ENCODE measurements at places on chromosomes 1 and 21.

GRCh38 chr1:224387302-224387912 is 30.7 kb downstream of the CNIH4 start:
- DNase-seq, result no peak

DNA sequence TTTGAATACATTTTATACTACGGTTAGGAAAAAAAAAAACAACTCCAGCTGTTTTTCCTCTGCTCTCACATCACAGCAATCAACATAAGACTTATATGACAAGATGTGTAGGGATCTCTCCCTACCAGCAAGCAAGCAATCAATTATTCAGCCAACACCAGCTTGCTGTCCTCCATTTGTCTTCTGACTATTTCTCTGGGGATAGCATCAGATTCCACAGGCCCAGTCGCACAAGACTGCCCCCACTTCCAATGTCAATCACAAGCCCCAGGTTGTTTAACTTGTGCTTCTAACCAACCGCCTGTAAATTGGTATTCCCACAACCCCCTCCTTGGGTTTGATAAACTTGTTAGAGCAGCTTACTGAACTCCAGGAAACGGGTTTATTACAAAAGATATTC is 873.1 kb upstream of the TMPRSS15 start:
- no peak for DNase-seq

DNA sequence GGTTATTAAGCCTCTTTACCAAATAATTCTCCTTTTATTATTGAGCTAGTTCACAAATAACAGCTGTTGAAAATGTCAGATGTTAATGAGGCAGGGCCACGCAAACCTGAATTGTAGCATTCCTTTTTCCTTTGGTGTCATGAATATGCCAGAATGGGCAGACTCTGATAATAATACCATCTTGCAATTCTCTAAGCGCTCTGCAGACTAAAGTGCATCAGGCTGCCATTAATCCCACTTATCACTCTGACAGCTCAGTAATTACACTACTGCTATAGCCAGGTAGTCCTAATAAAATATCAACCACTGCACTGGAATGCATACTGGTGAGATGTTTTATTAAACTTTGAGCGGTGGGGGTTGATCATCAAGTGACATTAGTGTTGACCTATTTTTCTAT is 177.7 kb downstream of the DPYD start:
- no peak for DNase-seq

GRCh38 chr1:11462224-11462923 is 16.6 kb upstream of the DISP3 start:
- no peak for DNase-seq

DNA sequence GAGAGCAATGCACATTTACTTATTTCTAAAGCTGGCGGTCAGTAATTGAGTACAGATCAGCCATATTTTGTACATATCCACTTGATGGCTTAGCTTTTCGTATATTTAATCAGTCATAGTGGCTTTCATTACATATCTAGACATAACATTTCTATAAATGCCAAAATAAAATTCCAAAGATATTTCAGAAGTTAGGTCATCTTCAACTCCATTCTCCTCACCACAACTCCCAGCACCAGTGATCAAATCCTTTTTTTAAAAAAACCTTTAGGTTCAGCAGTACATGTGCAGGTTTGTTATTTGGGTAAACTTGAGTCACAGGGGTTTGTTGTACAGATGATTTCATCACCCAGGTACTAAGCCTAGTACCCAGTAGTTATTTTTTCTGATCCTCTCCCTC is 53.9 kb upstream of the GNG4 start:
- no peak for DNase-seq

- DNase-seq, result no peak
Measured at GRCh38 chr1:203097001-203097400, 11.2 kb upstream of the MYOG start.

DNA sequence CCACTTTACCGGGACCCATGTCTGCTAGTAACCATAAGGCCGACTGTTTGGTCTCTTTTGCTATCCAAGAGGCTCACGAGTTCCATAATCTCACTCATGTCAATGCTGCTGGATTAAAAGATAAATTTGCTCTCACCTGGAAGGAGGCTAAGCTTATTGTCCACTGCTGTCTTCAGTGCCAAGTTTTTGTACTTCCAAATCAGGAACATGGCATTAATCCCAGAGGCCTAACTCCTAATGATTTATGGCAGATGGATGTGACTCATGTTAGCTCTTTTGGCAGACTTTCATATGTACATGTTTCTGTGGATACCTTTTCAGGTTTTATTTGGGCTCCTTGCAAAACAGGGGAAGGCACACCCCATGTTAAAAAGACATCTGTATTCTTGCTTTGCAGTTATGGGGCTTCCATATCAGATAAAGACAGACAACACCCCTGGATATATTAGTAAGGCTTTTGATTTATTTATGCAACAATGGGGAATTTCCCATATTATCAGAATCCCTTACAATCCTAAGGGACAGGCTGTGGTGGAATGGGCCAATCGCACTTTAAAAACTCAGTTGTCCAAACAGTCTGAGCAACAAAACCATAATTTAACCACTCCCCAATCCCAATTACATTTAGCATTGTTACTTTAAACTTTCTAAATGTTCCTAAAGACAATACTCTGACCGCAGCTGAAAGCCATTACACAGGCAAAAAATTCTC is 162.7 kb downstream of the IER5 start:
- no peak for DNase-seq

DNA sequence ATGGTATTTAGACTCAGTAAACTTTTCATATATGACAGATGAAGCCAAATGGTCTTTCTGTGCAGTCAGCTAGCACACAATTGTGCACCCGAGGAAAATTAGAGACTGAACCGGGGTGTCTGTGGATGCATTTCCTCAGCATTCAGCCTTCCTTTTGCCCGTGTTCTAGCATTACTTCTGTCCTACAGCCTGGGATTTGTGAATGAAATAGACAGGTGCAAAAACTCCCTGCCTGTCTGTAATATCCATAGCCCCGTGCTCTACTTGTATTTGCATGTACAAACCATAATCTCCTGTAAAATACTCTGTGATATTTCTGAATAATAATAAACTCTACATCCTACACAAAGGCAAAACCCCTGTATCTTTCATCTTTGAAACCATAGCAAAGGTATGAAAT is 64.8 kb upstream of the LGALS8 start:
- no peak for DNase-seq

DNA sequence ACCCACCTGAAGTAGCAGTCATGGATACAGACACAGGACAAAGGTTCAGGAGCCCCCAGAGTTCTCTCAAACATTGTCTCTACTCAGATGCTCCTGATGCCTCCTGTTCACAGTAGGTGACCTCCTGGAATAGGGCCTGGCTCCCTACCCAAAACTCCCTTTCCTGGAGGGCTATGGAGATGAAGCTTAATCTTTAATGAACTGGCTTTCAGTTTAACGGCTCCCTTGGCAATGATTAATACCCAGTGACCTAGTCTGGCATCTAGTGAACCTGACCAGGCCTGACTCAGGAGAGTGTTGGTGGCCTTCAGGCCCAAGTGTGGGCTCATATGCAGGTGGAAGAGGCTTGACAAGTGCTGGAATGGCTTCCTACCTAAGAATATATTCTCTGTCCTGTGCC is 65.2 kb upstream of the TRABD2B start:
- DNase-seq, result no peak

- DNase-seq, result no peak
Measured at GRCh38 chr1:111513410-111514020, 10.1 kb upstream of the ADORA3 start.

- no peak for DNase-seq
Measured at GRCh38 chr1:228860911-228861831, 125.9 kb downstream of the RHOU start.

- DNase-seq, result no peak
Measured at GRCh38 chr1:167808104-167808503, 86.3 kb downstream of the MPZL1 start.

DNA sequence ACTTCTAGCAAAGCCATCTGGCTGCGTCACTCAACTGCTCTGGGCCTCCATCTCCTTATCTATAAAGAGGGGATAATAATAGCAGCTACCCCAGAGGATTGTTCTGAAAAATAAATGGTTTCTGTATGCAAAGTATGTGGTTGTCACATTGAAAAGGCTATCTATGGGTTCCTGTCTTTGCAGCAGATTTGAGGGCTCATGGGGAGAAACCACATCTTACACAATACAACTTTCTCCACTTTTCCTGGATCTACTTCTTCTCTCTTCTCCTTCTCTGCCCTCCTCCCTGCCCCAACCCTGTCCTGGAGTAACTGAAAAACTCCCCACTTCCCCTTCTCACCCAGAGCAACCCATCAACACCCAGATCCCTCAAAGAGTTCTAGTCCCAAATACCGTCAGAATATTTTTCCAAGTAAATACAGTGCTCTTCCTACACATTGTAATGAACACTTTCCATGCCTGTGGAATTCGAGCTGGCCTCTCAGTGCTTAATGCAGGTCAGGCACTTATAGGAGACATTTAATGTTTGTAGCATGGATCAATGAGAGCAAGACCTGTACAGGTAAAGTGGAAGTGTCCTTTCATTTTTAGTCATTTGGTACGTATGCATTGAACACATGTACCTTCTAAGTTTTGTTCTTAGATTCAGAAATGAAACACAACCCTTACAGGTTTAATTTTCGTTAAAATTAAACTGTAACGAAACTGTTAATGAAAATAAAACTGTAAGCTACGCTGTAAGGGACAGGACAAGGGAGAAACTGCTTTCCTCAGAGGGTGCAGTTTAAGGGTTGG is 131.9 kb downstream of the AK5 start:
- no peak for DNase-seq

DNA sequence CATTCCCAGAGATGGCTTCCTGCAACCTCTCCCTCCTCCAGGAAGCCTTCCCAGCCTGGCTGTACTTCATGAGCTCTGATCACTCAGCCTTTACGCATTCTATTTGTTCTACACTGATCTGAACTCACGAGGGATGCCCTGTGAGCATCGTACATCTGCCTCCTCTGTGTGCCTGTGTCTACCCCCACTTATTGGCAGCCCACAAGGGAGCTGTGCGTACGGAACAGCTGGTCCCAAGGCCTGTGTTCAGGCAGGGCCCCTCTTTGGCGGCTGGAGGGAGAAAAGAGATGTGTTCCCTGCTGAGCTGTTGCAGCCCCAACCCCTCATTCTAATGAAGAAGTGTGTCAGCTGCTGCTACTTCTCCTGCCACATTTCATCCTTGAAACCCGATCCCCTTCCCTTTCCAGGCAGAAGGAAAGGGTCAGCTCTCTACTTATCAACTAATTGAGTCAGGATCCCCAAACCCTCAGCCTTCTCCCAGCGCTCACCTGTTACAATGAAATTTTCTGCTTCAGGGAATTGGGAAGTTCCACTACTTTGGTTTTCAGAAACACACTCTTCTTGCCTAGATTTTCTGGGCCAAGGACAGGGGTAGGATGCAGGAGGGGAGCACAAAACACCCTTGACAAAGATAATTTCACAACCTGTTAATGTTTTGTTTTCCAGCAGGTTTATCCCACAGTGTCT is 3.2 kb downstream of the INKA2 start:
- DNase-seq, result no peak

GRCh38 chr1:202967684-202968281 is 726 bp upstream of the CYB5R1 start:
- DNase-seq, result no peak

GRCh38 chr1:44348061-44348485 is 7.0 kb downstream of the ERI3 start:
- DNase-seq, result no peak

- DNase-seq, result no peak
Measured at GRCh38 chr1:102901996-102902395, 206.3 kb downstream of the COL11A1 start.

DNA sequence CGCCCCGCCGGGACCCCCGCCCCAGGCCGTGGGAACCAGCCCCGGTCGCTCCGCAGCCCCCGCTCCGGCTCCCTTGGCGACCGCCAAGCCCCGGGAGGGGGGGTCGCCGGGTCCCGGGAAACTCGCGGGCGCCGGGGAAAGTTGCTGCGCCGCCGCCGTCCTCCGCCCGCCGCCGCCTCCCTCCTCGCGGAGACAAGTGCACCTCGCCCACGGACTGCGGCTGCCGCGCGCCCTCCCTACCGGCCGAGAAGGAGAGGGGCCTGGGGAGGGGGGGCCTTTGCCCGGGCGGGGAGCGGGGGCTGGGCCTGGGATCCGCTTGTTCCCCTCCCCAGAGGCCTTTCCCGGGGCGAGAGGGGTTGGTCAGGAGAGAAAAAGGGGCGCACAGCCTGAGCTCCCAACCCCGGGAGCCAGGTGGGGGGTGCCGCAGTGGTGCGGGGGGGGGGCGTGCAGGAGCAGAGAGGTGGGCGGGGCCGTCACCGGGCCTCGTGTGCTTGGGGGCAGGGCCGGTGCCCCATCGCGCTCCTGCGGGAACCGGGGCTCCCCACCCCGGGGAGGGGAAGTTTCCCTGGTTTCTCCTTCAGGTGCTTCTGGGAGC is 592 bp downstream of the AGRN start:
- DNase-seq, result no peak

DNA sequence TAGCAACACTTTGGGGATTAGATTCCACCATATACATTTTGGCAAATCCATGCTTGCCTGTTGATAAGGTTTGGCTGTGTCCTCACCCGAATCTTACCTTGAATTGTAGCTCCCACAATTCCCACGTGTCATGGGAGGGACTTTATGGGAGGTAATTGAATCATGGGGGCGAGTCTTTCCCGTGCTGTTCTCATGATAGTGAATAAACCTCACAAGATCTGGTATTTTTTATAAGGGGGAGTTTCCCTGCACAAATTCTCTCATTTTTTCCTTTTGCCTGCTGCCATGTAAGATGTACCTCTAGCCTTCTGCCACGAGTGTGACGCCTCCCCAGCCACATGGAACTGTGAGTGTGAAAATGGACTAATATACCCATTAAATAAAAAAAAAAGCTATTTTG is 265.3 kb downstream of the MRPL39 start:
- DNase-seq, result no peak

GRCh38 chr1:31434979-31435378 is 22.0 kb downstream of the SERINC2 start:
- no peak for DNase-seq

- no peak for DNase-seq
Measured at GRCh38 chr1:84247425-84248220, 53.9 kb upstream of the SAMD13 start.

DNA sequence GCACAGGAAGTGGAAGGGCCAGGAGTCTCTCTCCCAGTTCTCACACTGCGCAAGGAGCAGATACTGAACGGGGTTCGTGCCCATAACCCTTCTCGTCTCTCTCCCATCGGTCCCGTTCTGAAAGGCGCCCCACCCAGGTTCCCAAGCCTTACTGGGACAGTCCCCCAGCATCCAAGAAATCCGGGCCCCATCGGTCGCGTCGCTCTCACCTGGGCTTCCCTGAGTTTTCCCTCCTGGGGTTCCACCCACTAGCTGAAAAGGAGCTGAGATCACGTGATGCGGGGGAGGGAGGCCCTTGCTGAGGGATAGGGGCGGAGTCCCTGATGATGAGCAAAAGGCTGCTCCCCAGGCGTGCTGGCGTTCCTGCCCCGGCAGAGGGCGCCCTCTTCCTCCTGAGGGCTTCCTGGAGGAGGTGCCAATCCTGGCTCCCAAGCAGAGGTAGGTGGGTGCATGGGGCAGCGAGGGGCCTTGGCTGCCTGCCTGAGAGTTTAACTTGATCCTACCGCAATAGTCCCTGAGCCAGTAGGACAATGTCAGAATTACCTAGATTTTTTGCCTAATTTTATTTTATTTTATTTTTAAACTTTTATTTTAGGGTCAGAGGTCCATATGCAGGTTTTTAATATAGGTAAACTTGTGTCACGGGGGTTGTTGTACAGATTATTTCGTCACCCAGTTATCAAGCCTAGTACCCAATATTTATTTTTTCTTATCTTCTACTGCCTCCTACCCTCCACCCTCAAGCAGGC is at the start of gene SPOCD1:
Gene SPOCD1 (minus strand): TSS at position 271 of the 749 bp plus-strand sequence. CDS start 689 bp downstream, outside the sequence.
- peak; percentile 57 for DNase-seq

- no peak for DNase-seq
Measured at GRCh38 chr21:22725436-22725835, 1727.2 kb downstream of the NCAM2 start.

- no peak for DNase-seq
Measured at GRCh38 chr1:227915564-227916553, 31.9 kb downstream of the WNT9A start.

Measured in T-helper 22 cell (primary cell).